ENCODE measurements at places on chromosomes 3 and 15.

DNA sequence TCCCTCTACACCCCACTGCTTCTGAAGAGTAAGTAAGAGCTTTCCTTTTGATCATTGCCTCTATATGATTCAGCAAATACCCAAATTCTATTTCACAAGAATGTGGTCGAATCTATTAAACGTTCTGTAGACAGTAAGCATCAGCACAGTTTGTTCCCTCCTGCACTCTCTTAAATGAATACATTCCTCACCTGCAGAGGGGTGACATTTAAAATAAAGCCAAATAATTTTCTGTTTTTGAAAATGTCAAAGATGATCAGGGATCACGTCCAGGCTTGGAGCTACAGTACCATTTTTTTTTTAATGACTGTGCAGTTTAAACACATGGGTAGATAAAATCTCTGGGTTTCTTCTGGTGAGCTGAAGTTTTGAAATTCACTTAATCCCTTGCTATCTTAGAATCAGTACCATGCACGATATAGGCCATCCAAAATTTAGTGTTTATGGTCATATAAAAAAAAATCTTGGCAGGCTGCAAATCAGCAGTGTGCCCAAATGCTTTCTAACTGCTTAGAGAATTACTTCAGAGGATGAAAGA lies 12.8 kb downstream of the PYDC2 start:
- no peak for DNase-seq

- no peak for DNase-seq
Observed at GRCh38 chr3:46124216-46125177, 83.6 kb downstream of the CCR1 start.

GRCh38 chr15:92158426-92158825 lies 235.3 kb upstream of the ST8SIA2 start:
- no peak for DNase-seq

DNA sequence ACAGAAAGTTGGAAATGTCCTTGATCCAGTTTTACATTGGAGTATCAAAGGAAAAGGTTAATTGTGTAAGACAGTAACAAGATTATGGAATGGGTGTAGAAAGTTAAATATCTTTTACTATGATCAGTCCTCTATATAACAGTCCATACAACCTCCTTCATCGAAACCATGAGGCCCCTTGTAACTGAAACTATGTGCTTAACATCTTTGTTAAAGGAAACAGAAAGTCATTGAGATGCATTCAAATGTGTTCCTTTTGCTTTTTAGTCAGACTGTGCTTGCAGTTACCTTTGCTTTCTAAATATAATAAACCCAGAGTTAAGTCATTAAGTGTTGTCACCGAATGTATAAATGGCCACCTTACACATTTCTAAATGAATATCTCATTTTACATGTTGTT lies 1298.5 kb downstream of the ROBO2 start:
- no peak for DNase-seq

DNA sequence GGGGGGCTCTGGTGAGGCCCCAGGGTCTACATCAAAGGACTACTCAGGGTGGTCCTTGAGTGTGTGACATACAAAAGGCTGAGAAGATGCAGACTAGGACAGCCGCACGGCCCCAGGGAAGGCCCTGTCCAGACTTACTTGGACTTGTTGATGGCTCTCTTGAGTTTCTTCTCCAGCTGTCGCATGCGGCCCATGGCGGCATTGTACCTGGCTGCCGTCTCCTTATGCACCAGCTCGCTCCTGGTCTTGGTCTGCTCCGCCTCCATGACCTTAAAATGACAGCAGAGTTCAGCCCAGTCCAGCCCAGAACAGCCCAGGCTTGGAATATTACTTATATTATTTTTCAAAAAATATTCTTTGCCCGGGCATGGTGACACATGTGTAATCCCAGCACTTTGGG lies 56.0 kb downstream of the CAPN7 start:
- DNase-seq, result no peak

DNA sequence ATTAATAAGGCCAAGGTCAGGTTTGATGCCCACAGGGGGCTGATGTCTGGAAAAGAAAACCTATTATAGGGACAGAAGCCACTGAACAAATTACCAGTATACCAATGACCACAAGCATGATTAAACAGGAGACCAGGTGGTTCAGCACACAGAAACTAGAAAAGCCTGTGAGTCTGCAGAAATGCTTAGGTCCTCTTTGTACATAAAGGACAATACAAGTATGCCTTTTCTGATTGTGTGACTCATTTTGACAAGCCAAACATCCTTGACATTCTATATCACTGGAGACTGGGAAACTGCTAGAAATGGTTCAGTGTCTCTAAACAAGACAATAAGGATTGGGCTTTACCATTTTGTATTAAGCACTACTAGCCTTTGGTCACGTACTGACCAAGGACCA lies 113.2 kb upstream of the MYO5C start:
- no peak for DNase-seq

DNA sequence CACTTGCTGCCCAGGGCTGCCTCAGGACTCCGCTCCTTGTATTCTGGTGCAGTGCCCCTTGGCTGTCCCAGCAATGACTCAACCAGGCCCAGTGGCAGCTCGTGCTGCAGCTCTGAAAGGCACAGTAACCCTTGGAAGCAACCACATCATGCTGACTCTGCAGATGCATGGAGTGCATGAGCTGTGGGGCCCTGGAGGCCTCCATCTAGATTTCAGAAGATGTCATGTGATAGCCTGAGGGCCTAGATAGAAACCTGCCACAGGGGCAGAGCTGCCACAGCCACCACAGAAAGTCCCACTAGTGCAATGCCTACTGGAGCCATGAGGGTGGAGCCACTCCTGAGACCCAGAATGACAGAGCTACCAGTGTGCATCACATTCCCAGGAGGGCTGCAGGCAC lies 117.1 kb upstream of the SMAD3 start:
- no peak for DNase-seq

DNA sequence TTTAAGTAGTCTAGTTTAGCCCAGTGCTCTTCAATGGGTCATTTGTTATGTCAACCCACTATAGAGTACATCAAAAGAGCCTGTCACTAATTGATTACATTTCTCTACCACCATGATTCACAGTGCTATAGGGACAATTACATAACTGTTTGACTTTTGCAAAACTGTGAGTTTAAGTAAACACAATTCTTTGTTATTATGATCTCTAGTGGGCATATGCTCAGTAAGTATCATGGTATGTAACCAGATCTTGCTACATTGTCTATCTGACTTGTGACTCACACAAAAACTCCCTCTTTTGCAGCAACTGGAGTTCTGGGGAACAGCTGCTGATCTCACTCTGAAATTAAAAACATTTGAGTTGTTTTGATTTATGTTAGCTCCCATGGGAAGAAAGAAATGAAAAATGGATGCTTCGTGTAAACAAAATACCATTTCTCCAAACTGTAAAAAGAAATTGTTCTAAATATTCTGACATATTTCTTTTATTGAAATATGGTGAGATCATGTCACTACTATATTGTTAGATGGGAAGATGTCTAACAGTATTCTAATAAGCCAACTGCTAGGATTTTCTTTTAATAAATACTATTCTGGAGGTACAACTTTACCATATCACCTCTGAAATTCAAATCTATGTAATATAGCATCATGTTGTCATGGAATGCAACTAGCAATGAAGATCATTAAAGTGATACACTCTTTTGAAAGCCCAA lies 470.4 kb downstream of the ROBO1 start:
- DNase-seq, result no peak

- DNase-seq, result no peak
Observed at GRCh38 chr3:130825762-130826299, 68.1 kb upstream of the ATP2C1 start.
